ENCODE measurements at places on chromosomes 6 and 20. TPM values are rescaled to one million over a fixed set of nuclear protein-coding genes. Genes with fewer than 3 reads are reported as not detected.
A peak's percentile ranks its signal among the peaks of the same experiment; 100 is the strongest.

DNA sequence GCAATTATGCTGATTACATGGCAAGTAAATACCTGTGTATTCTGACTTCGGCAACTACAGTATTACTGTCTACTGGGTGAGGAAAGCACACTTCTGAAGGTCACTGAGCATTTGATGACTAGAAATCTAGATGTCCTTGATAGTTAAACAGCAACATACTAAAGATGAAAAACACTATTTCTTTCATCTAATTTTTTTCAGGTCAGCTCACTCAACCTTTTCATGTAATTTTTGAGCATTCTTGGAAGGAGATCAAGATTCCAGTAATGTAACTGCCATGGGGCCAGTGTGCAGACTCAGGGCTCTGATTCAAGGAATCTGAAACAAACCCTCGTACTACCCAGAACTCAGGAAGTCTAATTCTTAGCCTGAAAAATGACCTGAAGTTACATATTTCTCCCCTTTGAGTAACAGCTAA lies 222.6 kb upstream of the TAB2 start:
- no peaks in the 10 kb centered on the region for H3K36me3 ChIP-seq
- no peak for DNase-seq
- H3K4me3 ChIP-seq = no peak overlapping the region
- peaks cover 22% of the 10 kb centered on the region for H3K4me1 ChIP-seq

DNA sequence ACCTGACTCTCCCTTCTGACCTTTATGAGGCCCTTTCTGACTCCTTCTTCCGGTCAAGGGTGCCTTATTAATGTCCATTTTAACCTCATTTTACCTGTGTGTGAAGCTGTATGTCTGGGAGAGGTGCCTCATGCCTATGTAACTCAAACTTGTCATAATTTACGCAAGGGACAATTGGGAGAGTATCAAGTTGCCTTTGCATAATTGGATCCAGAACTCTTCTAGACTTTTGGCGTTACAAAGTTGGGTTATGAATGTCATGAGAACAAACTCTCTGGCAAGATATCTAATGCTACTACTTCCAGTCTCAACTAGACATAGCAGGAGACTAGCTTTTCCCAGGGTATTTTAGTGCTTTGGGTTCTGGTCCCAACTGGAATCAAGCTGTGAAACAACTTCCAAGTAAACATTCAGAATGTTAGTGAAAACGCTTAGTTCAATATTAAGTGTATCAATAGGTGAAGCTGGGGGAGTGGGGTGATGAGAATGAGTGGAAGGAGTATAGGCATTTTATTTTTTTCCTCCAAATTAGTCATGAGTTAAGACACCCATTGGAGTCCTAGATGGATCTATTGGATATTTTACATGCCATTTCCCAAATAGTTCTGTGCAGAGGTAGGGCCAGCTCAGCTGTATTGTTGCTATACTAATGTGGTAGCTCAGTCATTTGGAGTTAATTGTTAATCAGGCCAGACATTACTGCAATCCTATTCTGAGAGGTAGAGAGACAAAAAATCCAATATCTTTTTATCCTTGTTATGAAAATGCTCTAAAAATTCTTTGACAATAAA lies 159.9 kb downstream of the TFAP2B start:
- no peak for DNase-seq
- H3K27me3 ChIP-seq = no peaks in the 10 kb centered on the region
- H3K27ac ChIP-seq = no peak overlapping the region
- H3K4me3 ChIP-seq = no peak overlapping the region
- H3K4me1 ChIP-seq = no peaks in the 10 kb centered on the region
- no peaks in the 10 kb centered on the region for H3K36me3 ChIP-seq

GRCh38 chr20:45965169-45966002 lies 6.6 kb downstream of the ZNF335 start:
- H3K36me3 ChIP-seq = peaks cover 90% of the 10 kb centered on the region
- H3K4me3 ChIP-seq = no peak overlapping the region
- DNase-seq = peak; percentile 8
- H3K4me1 ChIP-seq = peaks cover 13% of the 10 kb centered on the region

GRCh38 chr6:32742374-32742773 lies 1.2 kb downstream of the HLA-DQA2 start:
- no peaks in the 10 kb centered on the region for H3K36me3 ChIP-seq
- DNase-seq = no peak
- H3K27ac ChIP-seq = no peak overlapping the region
- no peaks in the 10 kb centered on the region for H3K4me1 ChIP-seq
- H3K4me3 ChIP-seq = no peak overlapping the region

GRCh38 chr6:7701212-7701834 lies 24.6 kb upstream of the BMP6 start:
- H3K4me1 ChIP-seq = peaks cover 9% of the 10 kb centered on the region
- no peak for DNase-seq
- no peaks in the 10 kb centered on the region for H3K36me3 ChIP-seq
- no peak overlapping the region for H3K27ac ChIP-seq
- H3K4me3 ChIP-seq = no peak overlapping the region
- H3K27me3 ChIP-seq = no peaks in the 10 kb centered on the region

- no peak overlapping the region for H3K27ac ChIP-seq
- DNase-seq = no peak
- no peaks in the 10 kb centered on the region for H3K27me3 ChIP-seq
- peaks cover 17% of the 10 kb centered on the region for H3K4me1 ChIP-seq
- no peaks in the 10 kb centered on the region for H3K36me3 ChIP-seq
- H3K4me3 ChIP-seq = no peak overlapping the region
Observed at GRCh38 chr6:34246563-34247391, 2.0 kb downstream of the SMIM29 start.

GRCh38 chr6:22828179-22829062 lies 259.1 kb downstream of the HDGFL1 start:
- no peak overlapping the region for H3K27ac ChIP-seq
- no peaks in the 10 kb centered on the region for H3K27me3 ChIP-seq
- peak; percentile 48 for DNase-seq
- no peaks in the 10 kb centered on the region for H3K36me3 ChIP-seq

DNA sequence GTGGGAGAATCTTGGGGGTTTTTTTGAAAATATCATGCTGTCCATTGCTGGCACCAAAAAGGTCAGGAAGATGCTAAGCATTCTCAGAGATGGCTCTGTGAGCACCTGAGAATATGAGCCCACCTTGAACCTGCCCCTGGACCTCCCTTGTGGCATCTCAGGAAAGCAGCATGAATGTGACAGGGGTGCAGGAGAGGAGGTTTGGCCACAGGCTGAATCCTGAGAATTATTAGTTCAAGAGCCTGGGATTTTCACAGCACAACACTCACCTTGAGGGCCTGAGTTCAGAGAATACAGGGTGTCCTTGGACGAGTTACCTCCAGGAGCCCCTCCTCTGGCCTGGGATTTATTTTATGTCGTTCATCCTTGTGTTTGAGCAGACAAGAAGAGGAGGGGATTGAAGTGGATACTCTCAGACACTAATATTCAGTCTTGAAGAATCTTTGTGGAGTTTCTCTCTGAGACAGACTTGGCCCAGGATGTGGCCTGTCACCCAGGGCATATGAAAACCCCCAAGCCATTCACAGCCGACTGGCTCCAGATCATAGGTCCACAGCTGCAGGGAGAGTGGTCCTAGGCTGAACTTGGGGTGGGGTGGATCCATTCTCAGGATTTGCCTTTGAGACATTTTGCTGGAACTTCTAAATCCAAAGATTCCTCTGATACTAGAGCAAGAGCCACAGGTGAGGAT lies 390.8 kb downstream of the RNGTT start:
- no peak for DNase-seq
- H3K27me3 ChIP-seq = no peaks in the 10 kb centered on the region
- no peak overlapping the region for H3K27ac ChIP-seq
- no peak overlapping the region for H3K4me3 ChIP-seq
- H3K36me3 ChIP-seq = no peaks in the 10 kb centered on the region

- H3K4me1 ChIP-seq = no peaks in the 10 kb centered on the region
- no peak overlapping the region for H3K27ac ChIP-seq
- no peak overlapping the region for H3K4me3 ChIP-seq
- no peak for DNase-seq
- no peaks in the 10 kb centered on the region for H3K36me3 ChIP-seq
Observed at GRCh38 chr6:53731866-53732636, 62.8 kb upstream of the LRRC1 start.

- H3K36me3 ChIP-seq = no peaks in the 10 kb centered on the region
- H3K4me3 ChIP-seq = no peak overlapping the region
- no peak overlapping the region for H3K27ac ChIP-seq
- H3K27me3 ChIP-seq = no peaks in the 10 kb centered on the region
- H3K4me1 ChIP-seq = peaks cover 4% of the 10 kb centered on the region
Observed at GRCh38 chr20:33298391-33298790, 15.4 kb downstream of the BPIFB1 start.

OPN5 gene
- total RNA-seq = not detected

DEFB132 gene
- total RNA-seq = not detected

SPTLC3 gene
- total RNA-seq = 3.0 TPM

RPS6KA2 gene
- total RNA-seq = 10.8 TPM

Measured in adrenal gland (tissue), 19 donors.